HCT116 (cell line): ENCODE measurements at places on chromosomes 11 and 22. TPM values are rescaled to one million over a fixed set of nuclear protein-coding genes. Genes with fewer than 3 reads are reported as not detected.

OR4A16 gene
- total RNA-seq, result not detected

SLC15A3 gene
- not detected for total RNA-seq

GRCh38 chr11:114090225-114090910 lies 30.9 kb downstream of the ZBTB16 start:
- no peak for DNase-seq

RBMXL2 gene
- total RNA-seq, result 0.12 TPM

GRCh38 chr22:39898997-39899396 lies 1.9 kb upstream of the GRAP2 start:
- no peak for DNase-seq

GRCh38 chr11:61065955-61066638 lies 36.2 kb upstream of the CD5 start:
- DNase-seq, result no peak

DNA sequence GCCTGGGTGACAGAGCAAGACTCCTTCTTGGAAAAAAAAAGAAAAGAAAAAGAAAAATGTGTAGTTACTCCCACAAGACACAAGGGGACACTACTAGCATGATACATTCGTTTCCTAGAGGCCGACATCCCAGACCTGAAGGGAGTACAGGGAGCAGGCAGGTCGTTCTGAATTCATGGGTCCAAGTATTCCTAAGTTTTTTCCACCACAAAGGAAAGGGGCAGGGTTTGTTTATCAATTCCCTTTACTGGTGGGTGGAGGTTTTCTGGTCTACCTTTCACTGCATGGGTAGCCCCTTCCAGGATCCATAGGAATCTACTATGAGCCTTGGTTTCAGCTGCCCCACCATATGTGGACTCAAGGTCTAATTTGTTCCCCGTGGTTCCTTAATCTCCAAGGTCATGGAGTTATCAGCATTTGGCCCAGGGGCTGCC lies 11.8 kb downstream of the TIGD3 start:
- peak; percentile 67 for DNase-seq

DNA sequence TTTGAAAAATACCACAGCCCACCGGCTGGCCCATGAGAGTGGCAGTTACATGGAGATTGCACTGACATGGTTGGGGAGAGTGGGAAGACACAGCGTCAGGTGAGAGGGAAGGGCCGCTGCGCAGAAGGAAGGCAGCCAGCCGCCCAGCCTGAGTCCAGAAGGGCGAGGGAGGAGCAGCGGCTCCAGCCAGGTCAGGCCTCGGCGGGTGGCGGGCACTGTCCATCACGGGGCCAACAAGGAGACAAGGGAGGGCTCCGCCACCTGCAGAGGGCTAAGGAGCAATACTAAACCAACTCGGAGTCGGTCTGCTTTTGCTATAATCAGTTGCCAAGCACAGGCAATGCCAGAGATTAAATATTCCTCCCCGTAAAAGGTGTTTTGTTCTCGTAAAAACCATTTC lies 384.5 kb downstream of the TBC1D22A start:
- DNase-seq, result no peak

- DNase-seq, result no peak
Observed at GRCh38 chr11:85867751-85868150, 12.6 kb downstream of the CCDC83 start.

- DNase-seq, result peak; percentile 29
Observed at GRCh38 chr11:59283825-59284772, 71.4 kb upstream of the MPEG1 start.

DNA sequence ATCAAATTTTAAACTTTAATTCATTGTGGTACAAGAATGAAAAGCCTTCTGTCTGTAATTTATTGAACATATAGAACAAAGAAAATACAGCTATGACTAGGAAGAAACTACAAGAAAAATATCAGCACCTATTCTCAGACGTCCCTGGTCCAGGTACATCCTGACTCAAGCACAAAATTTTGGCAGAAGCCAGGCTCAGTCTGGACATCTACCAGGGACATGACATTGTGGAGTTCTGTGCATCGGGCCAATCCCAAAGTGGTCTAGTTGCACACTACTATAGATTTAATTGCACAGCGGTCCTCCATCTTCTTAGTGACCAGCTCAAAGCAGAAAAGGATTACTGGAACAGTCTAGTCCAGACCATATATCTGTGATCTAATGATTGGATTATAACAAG lies 15.7 kb upstream of the CD59 start:
- no peak for DNase-seq

DNA sequence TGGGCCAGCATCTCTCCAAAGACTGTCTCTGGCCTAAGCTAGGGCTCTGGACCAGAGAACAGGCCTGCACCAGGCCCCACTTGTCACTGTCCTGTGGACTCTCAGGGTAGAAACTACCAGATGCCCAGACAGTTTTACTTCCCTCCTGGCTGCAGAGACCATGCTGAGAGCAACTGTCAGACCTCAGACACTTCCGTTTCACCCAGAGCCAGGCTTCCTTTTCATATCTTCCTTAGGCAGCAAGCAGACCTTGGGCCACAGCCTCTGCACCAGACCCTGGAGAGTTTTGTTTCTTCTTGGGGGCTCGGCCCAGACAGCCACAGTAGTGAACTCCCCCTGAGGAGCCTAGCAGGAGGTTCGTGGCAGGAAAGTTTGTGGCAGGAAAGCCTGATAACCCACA lies 12.1 kb upstream of the FCHSD2 start:
- DNase-seq, result no peak

DNA sequence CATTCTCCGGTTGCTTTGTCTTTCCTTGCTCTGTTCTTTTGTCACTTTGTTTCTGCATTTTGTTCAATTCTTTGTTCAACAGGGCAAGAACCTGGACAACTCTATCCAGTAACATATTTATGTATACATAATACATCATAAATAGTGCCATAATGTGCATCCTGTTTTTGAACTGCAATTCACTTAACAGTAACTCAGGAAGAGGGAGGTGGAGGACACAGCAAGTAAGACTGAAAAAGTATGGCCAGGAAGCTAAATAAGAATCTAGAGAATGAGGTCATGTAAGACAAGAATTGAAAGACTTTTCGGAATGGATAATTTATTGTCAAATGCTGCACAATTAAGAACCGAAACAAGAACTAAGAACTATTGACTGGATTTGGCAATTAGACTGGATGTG lies 29.2 kb upstream of the CHORDC1 start:
- no peak for DNase-seq

- DNase-seq, result no peak
Observed at GRCh38 chr11:95762534-95762933, 27.0 kb downstream of the FAM76B start.

GRCh38 chr22:49550141-49550430 lies 277.6 kb downstream of the BRD1 start:
- no peak for DNase-seq

CDC45 gene
- total RNA-seq, result 43.4 TPM

DNA sequence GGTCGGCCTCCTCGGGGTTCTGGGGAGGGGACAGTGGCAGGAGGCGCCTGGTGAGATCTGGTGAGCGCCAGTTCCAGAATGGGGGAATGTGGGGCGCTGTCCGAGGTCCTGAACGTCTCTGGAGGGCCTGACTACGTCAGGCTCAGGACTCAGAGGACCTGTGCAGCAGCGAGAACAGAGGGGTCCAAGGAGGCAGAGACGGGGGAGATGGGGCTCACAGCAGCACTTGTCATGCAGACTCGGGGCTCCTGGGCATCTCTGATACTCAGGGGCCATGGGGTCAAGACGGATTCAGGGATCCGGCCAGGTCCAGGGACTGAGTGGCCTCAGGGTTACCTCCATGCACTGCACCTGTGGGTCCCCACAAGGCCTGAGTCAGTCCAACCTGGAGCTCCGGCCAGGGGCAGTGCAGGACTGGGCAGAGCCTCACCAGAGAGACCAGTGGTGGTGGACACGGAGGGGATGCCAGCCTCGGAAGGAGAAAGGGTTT lies 92.2 kb downstream of the BRD1 start:
- no peak for DNase-seq

DNA sequence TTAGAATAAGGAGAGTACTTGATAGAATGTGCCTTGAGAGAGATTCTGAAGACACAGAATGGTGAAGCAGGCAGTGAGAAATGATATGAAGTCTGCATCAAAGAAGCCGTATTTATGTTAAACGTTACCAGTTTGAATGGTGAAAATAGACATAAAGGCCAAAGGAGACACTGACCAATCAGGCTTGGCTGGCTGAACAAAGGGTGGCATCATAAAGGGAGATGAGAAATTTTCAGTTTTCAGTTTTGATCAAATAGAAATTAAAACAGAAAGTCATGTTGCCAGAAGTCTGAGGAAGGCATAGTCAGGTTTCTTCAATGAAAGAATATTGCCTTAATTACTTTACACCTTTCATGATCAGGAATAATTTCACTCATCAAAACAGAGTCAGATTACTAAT lies 6.6 kb downstream of the OR51F1 start:
- DNase-seq, result no peak

GRCh38 chr11:78227921-78228320 lies 39.2 kb downstream of the USP35 start:
- DNase-seq, result no peak

- no peak for DNase-seq
Observed at GRCh38 chr11:65500387-65501185, 1.7 kb downstream of the MALAT1 start.

- DNase-seq, result no peak
Observed at GRCh38 chr22:30354644-30355043, 2.0 kb downstream of the SF3A1 start.

- DNase-seq, result no peak
Observed at GRCh38 chr11:94922321-94923003, 50.9 kb downstream of the CWC15 start.

- DNase-seq, result peak; percentile 37
Observed at GRCh38 chr11:107859459-107860239, 1.1 kb upstream of the SLC35F2 start.

MFRP gene
- total RNA-seq, result not detected

- no peak for DNase-seq
Observed at GRCh38 chr11:6232899-6233298, 1.5 kb downstream of the FHIP1B start.

- DNase-seq, result no peak
Observed at GRCh38 chr11:128924104-128924503, 18.6 kb downstream of the TP53AIP1 start.

GRCh38 chr11:326592-326841 lies 5.9 kb upstream of the IFITM3 start:
- no peak for DNase-seq

TPST2 gene
- 11.8 TPM for total RNA-seq

UBQLNL gene
- not detected for total RNA-seq

ABCC8 gene
- 0.39 TPM for total RNA-seq

- DNase-seq, result no peak
Observed at GRCh38 chr22:16717699-16718558, 107.3 kb downstream of the XKR3 start.

SLC22A8 gene
- not detected for total RNA-seq

DNA sequence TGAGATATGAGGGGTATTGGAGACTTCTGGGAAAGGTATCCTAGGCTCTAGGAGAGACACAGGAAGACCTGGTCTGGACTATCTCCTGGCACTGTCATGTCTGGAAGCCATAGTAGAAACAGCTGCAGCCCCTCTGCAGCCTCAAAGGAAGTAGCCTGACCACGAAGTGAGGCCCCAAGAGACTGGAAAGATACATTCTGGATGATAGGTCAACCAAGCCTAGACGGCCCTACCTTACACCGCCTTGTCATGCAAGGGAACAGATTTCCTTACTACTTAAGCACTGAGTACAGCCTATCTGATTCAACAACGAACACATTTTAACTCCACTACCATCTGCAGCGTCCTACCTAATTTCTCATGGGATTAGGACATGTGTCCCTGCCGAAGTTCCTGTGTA lies 31.1 kb downstream of the UQCR10 start:
- DNase-seq, result no peak

- no peak for DNase-seq
Observed at GRCh38 chr11:9662273-9662672, 1.6 kb upstream of the SWAP70 start.

NCF4 gene
- 0.37 TPM for total RNA-seq

TNNT3 gene
- 0.71 TPM for total RNA-seq

MRTFA gene
- 28.0 TPM for total RNA-seq

GRCh38 chr22:42313804-42314581 lies 43.5 kb upstream of the TCF20 start:
- peak; percentile 75 for DNase-seq

TEAD1 gene
- total RNA-seq, result 103 TPM

DNA sequence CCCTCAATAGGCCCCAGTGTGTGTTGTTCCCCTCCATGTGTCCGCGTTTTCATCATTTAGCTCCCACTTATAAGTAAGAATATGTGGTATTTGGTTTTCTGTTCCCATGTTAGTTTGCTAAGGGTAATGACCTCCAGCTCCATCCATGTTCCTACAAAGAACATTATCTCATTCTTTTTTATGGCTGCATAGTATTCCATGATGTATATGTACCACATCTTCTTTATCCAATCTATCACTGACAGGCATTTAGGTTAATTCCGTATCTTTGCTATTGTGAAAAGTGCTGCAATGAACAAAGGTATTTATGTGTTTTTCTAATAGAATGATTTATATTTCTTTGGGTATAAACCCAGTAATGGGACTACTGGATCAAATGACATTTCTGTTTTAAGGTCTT lies 42.1 kb downstream of the SLC36A4 start:
- no peak for DNase-seq

DNA sequence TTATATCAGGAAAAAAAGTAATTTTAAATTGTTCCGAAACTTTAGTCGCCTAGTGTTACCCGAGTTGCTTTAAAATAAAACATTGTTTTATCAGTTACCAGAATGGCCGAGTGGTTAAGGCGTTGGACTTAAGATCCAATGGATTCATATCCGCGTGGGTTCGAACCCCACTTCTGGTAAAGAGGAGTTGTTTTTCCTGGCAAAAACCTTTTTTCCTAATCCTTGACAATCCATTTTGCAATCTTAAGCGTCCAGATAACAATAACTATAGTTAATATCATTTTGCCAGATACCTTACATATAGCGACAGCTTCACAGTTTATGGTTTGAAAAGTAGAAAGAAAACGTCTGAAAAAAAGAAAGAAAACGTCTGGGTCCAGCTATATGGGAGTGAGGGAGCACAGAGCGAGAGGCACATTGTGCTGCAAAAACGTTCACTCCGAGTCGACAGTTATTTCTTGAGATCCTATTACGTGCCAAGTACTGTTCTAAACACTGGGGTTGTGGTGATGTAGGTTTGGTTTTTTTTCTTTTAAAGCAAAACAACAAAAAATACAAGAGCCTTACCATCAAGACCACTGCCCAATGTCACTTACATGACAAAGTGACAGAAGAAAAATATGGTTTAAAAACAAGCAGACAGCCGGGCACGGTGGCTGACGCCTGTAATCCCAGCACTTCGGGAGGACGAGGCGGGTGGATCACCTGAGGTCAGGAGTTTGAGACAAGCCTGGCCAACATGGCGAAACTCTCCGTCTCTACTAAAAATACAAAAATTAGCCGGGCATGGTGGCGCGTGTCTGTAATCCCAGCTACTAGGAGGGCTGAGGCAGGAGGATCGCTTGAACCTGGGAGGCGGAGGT lies 40.6 kb downstream of the OR4D9 start:
- DNase-seq, result peak; percentile 55

GRCh38 chr11:802693-803466 lies 2.2 kb downstream of the PIDD1 start:
- no peak for DNase-seq

ARHGAP8 gene
- total RNA-seq, result 67.5 TPM

CDKN1C gene
- 24.0 TPM for total RNA-seq

RPLP2 gene
- total RNA-seq, result 3,615 TPM

AMOTL1 gene
- total RNA-seq, result 27.6 TPM
